ENCODE measurements at places on chromosomes 2 and 18. TPM values are rescaled to one million over a fixed set of nuclear protein-coding genes. Genes with fewer than 3 reads are reported as not detected.

Gene CDCA7
- 83.8 TPM for total RNA-seq

Gene SIX2
- 0.07 TPM for total RNA-seq

- DNase-seq: no peak
Observed at GRCh38 chr2:180763263-180763989, 217.0 kb upstream of the UBE2E3 start.

GRCh38 chr18:21759836-21760235 lies 19.2 kb downstream of the MIB1 start:
- no peak for DNase-seq

DNA sequence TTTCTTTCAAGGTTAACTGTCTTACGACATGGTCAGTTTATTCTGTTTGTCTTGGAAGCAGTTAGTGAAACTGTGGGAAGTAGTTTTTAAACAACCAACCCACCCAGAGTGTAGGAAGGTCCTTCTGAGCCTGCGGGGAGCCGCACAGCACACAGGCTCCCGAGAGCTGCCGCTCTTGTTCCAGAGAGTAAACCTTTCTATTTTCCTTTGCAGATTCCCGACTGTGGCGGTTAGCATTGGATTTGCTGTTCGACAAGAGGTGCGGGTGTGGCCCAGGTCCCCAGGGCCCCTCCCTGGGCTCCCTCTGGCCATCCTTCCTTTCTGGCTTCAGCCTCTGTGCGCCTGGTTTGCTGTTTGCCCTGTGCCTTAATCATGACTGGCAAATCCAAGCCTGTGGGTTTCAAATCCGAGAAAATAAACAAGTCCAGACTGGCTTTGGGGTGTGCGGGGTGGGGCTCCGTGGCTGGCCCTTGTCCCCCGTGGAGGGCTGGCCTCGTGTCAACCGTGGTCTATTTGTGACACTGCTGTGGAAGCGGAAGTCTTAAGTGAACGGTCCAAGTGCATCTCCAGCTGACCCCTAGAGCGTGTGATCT lies 30.7 kb downstream of the IMPA2 start:
- no peak for DNase-seq

- no peak for DNase-seq
Observed at GRCh38 chr2:72630767-72631166, 195.1 kb downstream of the EXOC6B start.

DNA sequence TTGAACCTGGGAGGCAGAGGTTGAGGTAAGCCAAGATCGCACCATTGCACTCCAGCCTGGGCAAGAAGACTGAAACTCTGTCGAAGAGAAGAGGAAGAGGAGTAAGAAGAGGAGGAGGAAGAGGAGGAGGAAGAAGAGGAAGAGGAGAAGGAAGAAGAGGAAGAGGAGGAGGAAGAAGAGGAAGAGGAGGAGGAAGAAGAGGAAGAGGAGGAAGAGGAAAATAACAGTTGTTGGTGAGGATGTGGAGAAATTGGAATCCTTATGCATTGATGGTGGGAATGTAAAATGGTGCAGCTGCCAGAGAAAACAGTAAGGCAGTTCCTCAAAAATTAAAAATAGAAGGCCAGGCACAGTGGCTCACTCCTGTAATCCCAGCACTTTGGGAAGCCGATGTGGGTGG lies 8.5 kb upstream of the NCL start:
- no peak for DNase-seq

DNA sequence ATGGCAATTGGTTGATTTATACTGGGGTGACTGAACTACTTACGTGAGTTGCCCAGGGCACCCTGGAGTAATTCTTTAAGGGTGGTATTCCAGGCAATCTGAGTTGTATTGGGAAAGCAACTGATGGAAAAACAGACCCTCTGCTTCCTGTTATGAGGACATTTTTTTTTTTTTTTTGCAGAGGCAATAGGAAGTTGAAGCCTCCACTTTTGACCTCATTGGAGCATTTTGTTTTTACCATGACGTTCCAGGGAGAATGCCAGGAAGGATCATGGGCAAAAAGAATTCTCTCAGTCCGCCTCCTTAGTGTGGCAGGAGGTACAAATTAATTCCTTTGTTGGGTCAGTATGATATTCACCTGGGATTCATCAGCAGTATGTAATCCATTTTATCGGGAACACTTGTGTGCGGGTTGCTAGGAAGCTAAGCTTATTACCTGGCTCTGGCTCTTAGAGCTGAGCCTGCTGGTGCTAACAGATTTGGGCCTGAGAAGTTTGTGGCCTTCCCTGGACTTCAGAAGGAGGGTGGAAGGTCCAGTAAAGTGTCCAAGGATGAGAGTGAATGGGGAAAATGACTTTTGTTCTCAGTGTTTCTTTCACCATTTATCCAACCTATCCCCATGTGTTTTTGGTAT lies 272.9 kb upstream of the EPAS1 start:
- no peak for DNase-seq

DNA sequence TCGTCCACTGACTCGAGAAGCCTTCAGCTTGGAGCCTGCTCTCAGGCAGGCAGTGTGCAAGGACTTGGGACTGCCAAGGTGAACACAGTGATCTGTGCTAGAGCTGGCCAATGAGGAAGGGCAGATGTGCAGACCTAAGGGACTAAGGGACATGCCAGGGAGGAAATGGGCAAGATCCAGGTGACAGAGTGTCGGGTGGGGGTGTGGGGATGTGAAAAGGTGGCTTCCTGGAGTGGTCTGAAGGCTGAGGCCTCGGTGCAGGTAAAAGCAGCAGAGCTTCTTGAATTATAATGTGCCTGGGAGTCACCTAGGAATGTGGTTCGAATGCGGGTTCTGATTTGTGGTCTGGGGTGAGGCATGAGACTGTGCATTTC lies 42.0 kb downstream of the STEAP3 start:
- DNase-seq: no peak

DNA sequence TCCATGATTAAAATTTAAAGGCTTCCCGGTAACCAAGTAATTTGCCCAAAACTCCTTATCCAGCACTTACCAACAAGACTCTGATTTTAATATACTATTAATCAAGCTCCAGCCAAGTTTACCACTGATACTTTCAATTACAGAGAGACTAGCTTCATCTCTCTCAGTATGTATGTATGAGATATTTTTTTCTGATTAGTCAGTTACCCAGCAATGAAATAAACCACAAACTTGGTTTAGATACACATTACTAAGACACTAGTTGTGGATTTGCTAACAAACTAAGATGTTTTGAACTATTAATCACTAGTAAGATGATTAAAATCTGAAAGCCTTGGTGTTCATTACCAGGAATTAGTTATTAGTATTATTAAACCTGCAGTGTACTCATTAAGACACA lies 1272.2 kb upstream of the ACVR2A start:
- DNase-seq: no peak

DNA sequence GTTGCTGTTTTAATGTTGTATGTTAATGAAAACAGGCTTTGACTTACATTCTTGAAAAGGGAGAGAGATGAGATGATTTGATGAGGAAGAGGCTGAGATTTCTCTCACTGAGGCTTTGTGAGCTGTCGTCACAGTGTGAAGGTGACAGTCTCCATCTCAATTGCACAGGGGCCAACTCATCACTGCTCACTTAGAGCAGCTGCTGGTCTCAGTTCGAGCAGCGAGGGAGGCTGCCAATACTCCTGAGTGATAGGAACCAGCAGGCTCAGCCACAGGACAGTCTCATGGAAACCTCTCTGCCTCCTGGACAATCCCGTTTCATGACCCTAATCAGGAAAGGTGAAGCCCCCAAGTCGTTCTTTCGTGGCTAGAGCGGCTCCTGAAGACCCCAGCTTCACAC lies 170.7 kb upstream of the SOX11 start:
- DNase-seq: no peak

- no peak for DNase-seq
Observed at GRCh38 chr18:41630232-41630886, 324.7 kb upstream of the PIK3C3 start.

DNA sequence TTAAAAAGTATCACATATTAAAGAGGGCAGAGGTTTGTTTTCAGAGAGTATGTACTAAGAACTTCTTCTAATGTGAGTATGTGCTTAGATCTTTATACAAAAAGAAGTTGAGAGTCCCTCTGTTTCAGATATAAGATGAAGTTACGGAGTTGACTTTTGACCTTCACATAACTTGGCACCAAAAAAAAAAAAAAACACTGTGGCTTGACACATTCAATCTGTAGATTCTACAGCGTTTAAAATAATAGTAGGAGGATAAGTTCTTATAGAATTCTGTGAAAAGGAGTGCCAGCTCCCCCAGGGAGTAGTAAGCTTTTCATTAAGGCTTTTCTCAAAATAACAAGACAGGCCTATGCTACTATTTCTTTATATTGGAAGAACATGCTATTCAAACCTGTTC lies 105.4 kb upstream of the LRP1B start:
- DNase-seq: no peak
